NCI-H446 (cell line): ENCODE measurements at places on chromosomes 3 and 15.

- no peak for DNase-seq
Observed at GRCh38 chr3:185750015-185750414, 74.8 kb downstream of the IGF2BP2 start.

DNA sequence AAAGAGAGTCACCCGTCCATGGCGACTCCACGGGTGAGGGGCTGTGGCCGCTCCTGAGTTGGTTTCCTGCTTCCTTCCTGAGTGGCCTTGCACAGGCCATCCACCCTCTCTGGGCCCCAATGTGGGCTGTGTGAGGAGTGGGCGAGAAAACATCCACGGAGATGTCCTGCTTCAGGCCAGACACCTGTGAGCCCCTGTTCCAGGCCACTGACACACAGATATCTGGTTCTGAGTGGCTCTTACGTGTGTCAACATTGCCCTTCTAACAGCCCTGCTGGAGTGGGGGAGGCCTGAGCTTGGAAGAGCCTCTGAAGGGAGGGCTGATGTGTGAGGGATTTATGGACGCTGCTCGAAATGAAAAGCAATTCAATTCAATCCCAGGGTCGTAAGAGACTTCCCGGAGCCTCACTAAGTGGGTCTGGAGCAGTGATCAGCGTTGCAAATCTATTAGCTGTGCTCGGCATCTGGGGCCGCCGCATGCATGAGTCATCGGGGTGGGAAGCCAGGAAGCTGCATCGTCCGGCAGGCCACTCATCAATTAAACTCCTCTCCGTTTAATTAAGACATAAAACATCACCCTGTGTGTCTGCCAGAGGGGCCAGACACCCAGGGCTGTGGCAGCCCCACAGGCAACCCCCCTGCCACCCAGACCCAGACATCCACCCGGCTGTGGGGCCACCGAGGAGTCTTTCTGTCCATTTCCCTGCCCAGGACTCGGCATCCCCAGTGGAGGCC is 20.0 kb upstream of the PRR23E start:
- peak; percentile 70 for DNase-seq

DNA sequence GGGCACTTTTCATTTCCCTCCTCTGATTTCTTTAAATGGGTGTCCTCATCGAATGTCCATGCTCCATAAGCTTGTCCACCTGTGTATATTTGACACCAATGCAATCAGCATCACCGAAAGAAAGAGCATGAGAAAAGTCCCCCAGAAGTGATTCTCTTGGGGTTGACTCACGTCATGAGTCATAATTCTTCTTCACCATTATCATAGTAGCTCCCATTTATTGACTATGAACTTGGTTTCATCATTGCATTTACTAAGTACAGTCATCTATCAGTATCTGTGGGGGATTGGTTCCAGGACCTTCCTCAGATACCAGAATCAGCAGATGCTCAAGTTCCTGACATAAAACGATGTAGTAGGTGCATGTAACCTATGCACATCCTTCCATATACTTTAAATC is 372.5 kb upstream of the CFAP20DC start:
- no peak for DNase-seq

- DNase-seq, result no peak
Observed at GRCh38 chr15:95085056-95085455, 853.7 kb downstream of the MCTP2 start.

DNA sequence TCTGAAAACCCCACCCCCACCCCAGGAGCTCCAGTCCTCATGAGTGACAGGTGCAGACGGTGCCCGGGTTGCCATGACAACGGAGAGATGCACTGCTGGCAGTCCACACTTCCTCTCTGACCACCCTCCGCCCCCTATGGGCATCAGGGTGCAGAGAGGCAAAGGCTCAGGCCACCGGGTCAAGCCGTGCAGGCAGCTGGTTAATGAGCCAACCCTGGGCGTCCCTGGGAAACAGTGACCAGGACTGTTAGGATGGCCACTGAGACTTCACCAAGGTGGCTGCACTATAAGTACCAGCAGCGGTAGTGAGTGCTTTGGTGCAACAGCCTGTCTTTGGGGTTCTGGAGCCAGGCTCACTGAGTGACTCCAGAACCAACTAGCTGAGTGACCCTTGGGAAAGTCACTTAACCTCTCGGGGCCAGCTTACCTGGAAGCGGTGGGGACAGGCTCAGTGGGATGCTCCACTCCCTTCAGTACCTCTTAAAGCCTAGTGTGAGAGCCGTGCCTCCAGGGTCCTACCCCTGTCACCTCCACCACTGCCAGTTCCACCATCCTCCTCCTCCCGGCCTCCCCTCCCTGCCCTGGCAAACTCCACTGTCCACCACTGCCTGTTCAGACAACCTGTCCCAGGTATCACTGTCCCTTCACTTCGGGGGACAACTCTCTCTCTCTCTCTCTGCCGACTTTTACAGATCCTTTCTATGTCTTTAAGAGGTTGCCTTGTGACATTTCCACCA is 121.0 kb upstream of the PRR20G start:
- DNase-seq, result no peak

DNA sequence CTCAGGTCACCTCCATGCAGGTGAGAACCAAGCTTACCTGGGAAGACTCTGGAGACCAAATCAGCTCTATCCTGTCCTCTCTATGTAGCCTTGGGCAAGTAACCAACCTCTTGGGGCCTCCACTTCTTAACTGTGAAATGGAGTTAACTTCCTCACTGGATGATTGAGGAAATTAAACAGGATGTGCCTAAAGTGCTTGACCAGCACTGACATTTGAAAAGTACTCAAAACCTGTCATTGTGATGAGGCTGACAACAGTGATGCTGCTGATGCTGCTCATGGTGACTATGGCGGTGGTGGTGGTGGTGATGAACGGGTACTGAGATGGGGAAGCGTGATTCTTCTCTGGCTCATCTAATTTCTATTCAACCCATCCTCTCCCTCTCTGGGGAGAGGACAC is 22.3 kb downstream of the VIPR1 start:
- DNase-seq, result no peak

GRCh38 chr3:13324835-13325501 is 95.2 kb downstream of the NUP210 start:
- no peak for DNase-seq

- DNase-seq, result no peak
Observed at GRCh38 chr3:48993834-48994233, 3.8 kb downstream of the P4HTM start.

DNA sequence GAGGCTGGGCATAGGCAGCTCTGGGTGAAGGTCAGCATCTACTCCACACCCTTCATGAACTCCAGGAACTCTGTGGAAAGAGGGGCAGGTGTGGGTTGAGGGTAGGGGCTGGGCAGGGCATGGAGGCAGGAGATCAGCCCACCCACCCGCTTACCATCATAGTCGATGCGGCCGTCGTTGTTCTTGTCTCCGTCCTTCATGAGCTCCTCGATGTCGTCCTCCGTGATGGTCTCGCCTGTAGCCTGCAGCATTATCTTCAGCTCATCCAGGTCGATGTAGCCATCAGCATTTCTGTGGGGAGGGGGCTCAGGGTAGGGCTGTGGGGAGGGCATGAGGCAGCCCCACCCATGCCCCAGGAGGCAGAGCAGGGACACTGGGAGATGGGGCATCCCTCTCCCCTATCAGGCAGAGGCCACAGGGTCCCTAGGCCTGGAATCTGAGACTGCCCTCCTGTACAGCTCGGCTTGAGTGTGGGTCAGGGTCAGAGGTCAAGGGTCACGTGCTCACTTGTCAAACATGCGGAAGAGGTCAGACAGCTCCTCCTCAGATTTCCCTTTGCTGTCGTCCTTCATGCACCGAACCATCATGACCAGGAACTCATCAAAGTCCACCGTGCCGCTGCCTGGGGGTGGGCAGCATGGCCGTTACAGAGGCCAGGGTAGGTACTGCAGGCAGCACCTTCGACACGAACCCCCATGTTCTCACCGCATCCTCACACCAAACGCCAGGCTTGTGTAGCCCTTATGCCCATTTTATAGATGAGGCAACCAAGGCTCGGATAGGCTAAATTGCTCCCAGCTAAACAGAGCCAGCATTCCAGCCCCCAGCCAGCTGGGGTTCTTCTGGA is 2.4 kb downstream of the TNNC1 start:
- DNase-seq, result no peak

GRCh38 chr15:54816401-54816800 is 380.3 kb downstream of the RSL24D1 start:
- DNase-seq, result peak; percentile 32

DNA sequence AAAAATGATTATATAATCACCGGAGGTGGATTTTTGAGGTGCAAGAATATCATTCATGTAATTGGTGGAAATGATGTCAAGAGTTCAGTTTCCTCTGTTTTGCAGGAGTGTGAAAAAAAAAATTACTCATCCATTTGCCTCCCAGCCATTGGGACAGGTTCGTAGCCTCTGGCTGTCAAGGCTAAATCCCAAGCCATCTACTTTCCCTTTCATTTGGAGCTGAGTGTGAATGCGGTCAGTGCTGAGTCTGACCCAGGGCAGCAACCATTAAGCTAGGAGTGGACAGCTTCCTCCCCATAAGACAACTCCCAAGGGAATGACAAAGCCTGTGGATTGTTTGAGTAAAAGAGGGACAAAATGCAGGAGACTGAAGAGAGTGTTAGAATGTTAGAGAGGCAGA is 33.6 kb downstream of the PARP14 start:
- DNase-seq, result no peak

DNA sequence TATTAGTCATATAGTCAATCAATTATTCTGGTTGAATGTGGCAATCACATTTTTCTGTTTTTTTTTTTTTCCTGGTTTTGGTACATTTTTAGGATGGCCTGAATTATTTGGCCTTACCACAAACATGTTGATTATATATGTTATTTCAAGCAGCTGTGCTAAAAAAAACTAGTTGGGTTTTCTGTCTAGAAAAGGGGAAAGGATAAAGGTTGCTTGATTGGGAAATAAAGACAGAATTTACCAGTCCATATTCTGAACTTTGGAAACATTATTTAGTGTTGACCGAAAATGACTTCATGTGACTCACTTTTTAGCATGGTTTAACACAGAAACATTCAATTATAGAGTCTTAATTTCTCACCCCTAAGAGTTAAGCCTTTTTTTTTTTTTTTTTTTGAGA is 8.1 kb downstream of the MORF4L1 start:
- no peak for DNase-seq

GRCh38 chr3:32960404-32961170 is 9.1 kb downstream of the CCR4 start:
- DNase-seq, result no peak

GRCh38 chr3:192207651-192208050 is 519.7 kb downstream of the FGF12 start:
- DNase-seq, result peak; percentile 95

DNA sequence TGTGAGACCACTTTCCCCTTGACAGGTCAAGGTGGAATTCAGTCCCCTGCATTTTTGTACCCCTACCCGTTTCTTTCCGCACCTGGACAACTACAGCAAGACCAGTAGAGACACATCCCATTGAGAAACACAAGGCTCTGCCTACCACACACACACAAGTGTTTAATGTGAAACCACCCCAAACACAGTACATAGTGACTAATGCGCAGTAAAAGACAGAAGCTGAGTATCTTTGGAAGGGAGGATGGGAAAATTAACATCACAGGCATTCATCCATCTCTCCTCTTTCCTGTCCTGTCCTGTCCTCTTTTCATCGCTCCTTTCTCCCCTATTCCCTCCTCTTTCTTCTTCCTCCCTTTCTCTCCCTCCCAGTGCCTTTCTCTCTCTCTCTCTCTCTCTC is 64.8 kb downstream of the SCN11A start:
- no peak for DNase-seq

DNA sequence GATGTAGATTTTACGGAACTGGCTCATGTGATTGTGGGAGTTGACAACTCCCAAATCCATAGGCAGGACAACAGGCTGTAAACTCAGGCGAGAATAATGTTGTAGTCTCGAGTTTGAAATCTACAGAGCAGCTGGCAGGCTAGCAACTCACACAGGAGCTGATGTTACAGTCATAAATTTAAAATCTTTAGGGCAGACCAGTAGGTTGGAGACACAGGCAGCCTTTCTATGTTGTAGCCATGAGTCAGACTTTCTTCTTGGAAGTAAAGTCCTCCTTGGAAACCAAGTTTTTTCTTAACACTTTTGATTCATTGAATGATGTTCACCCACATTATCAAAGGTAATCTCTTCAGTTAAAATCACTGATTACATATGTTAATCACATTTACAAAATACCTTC is 89.1 kb upstream of the ALCAM start:
- no peak for DNase-seq

DNA sequence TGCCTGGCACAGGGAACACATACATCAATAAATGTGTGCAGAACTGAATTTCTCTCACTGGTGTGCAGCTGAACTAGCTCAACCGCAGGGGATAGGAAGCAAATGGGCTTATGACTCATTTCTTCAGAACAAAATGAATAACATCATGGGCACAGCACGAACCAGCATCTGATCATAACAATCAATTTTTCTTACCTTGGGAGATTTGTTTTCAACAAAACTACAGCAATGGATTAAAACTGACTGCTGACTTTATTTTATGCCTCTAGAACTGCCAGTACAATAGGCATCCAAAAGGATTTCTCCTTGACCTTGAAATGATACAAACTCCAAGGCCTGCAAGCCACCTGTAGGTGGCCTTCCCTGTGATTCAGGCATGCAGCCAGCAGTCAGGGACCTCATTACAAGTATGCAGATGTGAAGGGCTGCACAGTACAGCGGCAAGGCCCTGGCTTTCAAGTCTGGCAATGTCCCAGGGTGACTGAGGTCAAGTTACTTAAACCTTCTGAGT is 26.1 kb downstream of the TAMM41 start:
- DNase-seq, result no peak

GRCh38 chr3:42732196-42732828 is 29.7 kb upstream of the HHATL start:
- DNase-seq, result no peak

GRCh38 chr3:40869939-40870338 is 329.4 kb upstream of the CTNNB1 start:
- no peak for DNase-seq

DNA sequence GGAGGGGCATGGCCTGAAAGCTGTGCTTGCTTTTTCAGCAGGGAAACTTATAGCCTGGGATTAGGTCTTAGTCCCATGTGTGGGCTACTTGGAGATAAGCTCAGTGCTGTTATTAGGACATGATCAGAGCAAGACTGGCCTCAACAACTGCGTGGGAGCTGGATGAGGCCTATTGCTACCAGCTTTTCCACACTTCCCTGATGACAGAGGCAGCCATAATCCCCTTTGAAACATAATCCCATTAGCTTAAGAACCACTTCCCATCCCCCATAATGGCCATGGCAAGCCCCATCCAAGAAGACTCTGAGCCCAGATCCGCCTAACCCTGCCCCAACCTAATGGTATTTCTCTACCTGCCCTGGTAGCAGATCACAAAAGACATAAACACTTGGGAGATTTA is 26.6 kb upstream of the GK5 start:
- DNase-seq, result no peak

GRCh38 chr3:111797171-111797615 is 61.9 kb upstream of the PHLDB2 start:
- no peak for DNase-seq
